ENCODE measurements at places on chromosomes 4 and X.

DNA sequence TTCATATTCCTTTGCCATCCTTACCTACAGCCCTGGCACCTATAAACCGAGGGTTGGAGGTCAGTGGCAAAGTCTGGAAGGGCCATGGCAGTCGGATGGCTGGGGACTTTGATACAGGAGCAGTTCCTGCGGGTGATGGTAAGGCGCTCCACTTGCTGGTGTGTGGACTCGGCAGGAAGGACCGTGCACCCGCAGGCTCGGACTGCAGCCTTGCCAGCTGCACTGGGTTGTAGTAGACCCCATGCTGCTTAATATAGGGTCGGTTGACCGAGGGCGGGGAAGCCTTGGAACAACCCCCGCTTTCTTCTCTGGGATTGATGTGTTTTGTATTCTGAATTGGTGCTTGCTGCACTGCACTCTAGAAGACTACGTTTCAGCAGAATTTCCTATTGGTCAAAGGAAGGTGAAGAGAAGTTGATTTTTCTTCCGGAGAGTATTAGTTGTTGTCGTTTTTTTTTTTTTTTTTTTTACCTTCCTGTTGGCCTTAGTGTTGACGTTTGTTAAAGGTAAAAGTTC, 638 bp downstream of the BLTP1 start:
- H3K27ac ChIP-seq = peak overlapping the region; percentile 85
- peak overlapping the region; percentile 98 for H3K4me3 ChIP-seq

DNA sequence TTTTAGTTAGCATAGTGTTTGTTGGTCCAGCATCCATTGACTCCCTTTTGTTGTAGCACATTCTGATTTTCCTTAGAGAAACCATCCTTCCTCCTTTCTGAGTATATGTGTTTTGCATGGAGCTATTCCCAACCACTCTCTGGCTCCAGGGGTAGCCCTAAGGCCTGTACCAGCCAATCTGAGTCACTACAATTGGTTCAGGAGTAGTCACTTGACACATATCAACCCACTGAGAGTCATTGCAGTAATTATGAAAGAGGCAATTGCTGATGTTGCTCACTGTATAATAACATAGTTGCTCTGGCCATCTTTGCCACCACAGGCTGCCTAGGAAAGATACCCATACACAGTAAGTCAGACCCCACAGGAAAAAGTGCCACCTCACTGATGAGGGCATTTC, 71.2 kb upstream of the GRID2 start:
- no peaks in the 10 kb centered on the region for H3K36me3 ChIP-seq
- H3K27me3 ChIP-seq = peaks cover 2% of the 10 kb centered on the region
- H3K27ac ChIP-seq = no peak overlapping the region

- peak overlapping the region; percentile 92 for H3K4me3 ChIP-seq
- no peaks in the 10 kb centered on the region for H3K36me3 ChIP-seq
- H3K27ac ChIP-seq = peak overlapping the region; percentile 94
- peaks cover 13% of the 10 kb centered on the region for H3K4me1 ChIP-seq
Measured at GRCh38 chrX:52261125-52261462, 76.4 kb downstream of the MAGED4 start.

DNA sequence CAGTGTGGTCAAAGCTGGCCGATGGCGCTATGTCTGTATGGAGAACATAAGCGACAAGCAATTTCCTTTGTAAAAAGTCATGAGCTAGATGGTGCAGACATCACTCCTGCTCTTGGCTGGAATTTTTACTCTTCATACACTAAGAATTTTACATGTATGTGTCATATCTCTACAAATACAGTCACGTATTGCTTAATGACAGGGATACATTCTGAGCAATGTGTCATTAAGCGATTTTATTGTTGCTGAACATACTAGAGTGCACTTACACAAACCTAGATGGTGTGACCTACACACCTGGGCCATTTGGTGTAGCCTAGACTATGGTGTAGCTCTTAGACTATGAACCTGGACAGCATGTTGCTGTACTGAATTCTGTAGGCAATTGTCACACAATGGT, 185.4 kb downstream of the SOWAHB start:
- H3K36me3 ChIP-seq = peaks cover 17% of the 10 kb centered on the region
- H3K27me3 ChIP-seq = no peaks in the 10 kb centered on the region
- no peak overlapping the region for H3K27ac ChIP-seq
- no peak for DNase-seq
- no peak overlapping the region for H3K4me3 ChIP-seq

DNA sequence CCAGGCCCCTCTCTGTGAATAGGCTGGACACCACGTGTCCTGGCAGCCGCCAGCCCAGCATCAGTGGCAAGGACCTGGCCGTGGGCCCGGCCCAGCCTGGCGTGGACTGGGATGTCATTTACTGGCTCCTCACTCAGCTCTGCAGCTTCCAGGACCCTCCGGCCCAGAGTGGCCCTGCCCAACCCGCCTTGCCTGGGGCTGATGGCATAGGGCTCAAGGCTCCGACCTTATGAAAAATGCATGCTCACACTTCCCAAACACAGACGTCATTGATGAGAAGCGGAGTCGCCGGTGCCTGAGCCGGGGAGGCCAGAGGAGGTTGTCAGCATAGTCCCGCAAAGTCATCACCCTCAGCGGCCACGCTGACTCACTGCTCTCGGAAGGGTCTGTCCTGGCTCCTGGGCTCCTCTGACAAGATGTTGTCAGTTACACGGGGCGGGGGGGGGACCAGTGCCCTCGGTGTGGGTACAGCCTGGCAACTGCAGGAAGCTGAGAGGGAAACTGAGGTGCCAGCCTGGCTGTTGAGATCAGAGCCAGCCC, 14.3 kb downstream of the CFAP99 start:
- DNase-seq = peak; percentile 64
- no peaks in the 10 kb centered on the region for H3K36me3 ChIP-seq
- H3K27me3 ChIP-seq = peaks cover 7% of the 10 kb centered on the region

GRCh38 chrX:47664737-47665136, 5.8 kb upstream of the UXT start:
- no peaks in the 10 kb centered on the region for H3K27me3 ChIP-seq
- no peak overlapping the region for H3K4me3 ChIP-seq
- H3K4me1 ChIP-seq = no peaks in the 10 kb centered on the region
- no peak for DNase-seq
- no peak overlapping the region for H3K27ac ChIP-seq
